ENCODE measurements at places on chromosomes 3 and 15.
A peak's percentile ranks its signal among the peaks of the same experiment; 100 is the strongest.

GRCh38 chr15:73781038-73781925 lies 28.1 kb upstream of the INSYN1 start:
- DNase-seq, result no peak

GRCh38 chr15:61743345-61743909 lies 316.8 kb downstream of the VPS13C start:
- DNase-seq, result no peak

DNA sequence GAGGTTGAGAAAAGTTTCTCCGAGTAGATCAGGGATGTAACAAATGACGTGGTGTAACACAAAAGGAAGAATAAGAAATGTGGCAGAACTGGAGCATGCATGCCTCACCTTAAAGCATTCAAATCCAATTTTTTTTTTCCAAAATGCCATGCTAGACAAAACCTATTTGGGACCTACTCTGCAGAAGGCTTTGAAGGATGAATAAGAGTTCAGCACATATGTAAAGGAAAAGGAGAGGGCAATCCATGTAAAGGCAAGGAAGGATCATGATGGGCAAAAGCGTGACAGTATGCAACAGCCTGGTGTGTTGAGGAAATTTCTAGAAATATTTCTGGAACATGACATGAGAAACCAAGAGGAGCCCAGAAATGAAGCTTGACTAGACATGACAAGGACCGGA lies 116.4 kb downstream of the OXNAD1 start:
- DNase-seq, result no peak

DNA sequence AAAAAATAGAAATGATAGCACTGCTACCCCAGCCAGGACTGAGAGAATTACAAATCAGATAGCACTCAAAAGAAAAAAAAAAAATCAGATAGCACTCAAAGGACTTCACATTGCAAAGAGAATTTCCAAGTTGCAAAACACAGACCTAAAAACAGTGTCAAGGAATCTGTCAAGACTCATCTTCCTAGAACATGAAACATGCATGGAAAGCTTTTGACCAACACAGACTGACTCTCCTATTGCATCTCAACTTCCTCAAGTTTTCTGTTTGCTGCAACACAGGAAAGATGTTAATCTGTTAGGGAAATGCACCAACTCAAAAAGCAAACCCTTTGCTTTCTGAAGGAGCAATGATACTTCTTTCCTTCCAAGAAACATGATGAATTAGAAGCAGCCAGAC lies 42.3 kb downstream of the RAB27A start:
- no peak for DNase-seq

GRCh38 chr3:64109438-64109837 lies 86.1 kb upstream of the PSMD6 start:
- DNase-seq, result no peak

DNA sequence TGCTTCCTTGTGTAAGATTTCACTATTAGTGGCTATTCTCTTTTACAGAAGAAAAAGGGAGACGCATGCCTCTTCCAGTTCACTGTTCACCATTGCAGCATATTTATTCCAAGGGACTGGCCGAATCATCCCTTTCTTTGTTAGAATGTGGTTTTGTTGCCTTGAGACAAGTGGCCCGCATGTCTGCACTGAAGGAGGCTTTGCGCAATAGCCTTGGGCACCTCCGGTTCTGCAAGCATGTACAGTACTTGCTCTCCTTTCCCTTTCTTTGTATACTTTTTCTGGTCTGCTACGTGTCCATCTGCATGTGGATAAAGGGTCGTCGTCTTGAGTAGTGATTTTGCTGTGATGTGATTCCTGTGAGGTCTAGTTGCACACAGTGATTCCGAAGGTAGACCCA lies 43.0 kb downstream of the FLNB start:
- DNase-seq, result peak; percentile 79

DNA sequence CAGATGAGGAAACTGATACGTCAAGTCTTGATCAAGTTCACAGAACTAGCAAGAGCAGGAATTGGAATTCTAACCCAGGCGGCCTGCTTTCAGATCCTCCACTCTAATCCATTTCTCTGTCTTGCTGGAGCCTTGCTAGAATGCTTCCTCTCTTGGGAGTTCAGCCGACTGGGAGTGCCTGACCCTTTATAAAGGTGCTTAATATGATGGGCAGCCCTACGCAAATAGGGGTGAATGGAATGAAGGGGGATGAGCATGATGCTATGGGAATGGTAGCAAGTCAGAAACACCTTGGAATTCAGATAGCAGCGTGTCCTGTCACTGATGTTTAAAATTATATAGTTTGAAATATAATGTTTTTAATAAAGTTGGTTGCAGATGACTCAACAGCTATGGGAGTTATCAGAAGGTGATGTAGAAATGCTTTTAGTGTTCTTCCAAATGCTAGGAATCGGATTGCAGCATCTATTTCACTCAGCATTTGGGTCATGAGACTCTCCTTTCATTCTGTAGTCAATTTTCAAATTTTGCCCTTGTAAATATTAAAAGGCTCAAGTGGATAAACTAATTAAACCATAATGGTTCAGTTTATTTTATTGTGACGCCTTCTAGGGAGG lies 150.7 kb downstream of the FNDC3B start:
- DNase-seq, result no peak

- DNase-seq, result no peak
These were observed 204.4 kb downstream of the RYR3 start for GRCh38 chr15:33515121-33515520.

DNA sequence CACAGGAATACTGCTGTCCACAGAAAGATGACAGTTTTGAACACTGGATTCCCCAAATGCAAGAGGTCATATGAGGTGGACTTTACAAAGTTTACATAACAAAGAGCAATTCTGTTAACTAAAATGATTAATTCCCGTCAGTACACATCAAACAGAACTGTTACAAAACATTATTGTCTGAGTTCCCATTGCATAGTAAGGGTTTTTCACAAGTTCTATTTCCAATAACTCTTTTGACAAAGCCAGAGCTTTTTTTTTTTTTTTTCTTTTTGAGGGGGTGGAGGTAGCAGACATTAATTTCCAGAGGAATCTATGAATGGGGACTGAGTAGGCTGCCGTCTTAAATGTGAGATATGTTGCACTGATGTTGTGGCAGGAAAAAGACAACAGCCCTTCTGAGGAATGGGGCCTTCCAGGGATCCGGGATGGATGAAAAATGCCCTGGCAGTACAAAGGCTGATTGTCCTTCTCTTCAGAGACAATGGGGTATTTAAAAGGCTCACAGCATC lies 178.1 kb upstream of the KBTBD8 start:
- no peak for DNase-seq

DNA sequence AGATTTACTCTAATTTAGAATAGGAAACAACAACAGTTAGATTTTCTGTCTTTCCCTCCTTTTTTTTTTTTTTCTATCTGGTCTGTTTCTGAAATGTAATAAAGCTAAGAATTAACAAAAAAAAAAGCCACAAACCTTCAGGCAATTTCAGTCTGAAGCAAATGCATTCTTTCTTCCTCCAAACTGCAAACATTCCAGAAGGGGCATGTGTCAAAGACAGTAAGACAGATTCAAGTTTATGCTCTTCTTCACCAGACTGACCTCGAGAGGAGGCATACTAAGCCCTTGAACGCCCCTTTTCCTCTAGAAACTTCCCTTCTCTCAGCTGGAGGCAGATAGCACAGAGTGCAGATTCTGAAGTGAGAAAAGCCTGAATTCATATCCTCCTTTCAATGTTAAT lies 654.6 kb upstream of the LMCD1 start:
- DNase-seq, result no peak

DNA sequence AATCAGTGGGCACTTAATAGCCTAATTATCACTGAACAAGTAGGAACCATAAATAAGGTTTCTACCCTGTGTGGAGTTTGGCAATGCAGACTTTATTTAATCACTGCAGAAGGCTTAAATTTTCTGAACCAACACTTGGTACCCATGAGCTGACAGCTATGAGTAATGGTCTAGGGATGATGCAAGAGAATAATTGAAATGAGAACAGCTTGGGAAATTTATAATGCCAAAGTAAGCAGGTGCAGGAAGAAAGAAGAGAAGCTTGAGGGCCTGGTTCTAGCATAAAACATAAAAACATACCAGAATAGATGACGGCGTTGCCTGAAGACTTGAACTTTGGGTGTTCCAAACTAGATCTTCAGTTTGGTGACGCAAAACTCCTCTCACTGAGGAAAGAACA lies 67.0 kb downstream of the IMPG2 start:
- DNase-seq, result no peak

GRCh38 chr3:73656241-73656890 lies 31.6 kb upstream of the PDZRN3 start:
- DNase-seq, result peak; percentile 69

GRCh38 chr15:30953731-30954378 lies 37.6 kb downstream of the MTMR10 start:
- DNase-seq, result peak; percentile 83

- DNase-seq, result no peak
These were observed 309.6 kb upstream of the GOLIM4 start for GRCh38 chr3:168405288-168405687.

DNA sequence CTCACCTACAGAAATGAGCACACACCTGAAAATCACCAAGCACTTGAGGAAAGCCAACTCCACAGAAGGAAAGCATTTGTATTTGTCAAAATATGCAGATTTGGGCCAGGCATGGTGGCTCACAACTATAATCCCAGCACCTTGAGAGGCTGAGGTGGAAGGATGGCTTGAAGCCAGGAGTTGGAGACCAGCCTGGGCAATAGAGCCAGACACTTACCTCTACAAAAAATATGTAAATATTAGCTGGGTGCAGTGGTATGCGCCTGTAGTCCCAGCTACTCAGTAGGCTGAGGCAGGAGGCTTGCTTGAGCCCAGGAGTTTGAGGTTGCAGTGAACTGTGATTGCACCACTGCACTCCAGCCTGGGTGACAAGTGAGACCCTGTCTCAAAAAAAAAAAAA lies 12.3 kb downstream of the RLBP1 start:
- no peak for DNase-seq

DNA sequence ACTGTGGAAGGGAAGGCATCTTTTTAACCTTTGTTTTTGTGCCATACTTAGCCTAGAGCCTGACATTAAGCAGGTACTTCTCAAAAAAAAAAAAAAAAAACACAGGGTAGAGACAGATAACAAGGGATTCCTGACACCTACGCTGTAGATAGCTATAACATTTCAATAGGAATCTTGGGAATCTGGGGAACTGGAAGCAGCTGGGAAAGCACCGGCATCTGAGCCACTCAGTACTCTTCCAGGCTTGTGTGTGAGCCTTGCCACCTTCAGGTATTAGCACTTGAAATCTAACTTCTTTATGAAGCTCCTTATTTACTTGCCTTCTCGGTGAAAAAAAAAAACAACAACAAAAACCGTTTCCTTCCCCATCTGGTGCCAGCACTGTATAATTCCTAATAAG lies 46.8 kb downstream of the PIK3CA start:
- no peak for DNase-seq

DNA sequence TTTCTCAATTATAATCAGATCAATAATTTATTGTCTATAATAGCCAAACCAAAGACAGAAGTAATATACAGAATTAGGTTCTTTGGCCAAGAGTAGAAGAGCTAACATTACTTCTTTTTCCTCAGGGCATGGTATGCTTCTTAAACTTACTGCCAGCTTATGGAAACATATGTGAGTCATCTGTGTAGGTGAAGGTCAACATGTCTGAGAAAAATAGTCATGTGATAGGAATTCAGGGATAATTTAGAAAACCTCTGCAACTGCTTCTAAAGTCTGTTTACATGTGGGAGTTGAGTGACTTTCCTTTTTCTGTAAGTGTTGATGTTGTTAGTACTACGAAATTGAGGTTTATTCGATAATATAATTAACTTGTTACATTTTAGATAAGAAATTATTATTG lies 19.2 kb upstream of the MAP6D1 start:
- no peak for DNase-seq

GRCh38 chr3:65938676-65939075 lies 100.0 kb downstream of the MAGI1 start:
- no peak for DNase-seq

DNA sequence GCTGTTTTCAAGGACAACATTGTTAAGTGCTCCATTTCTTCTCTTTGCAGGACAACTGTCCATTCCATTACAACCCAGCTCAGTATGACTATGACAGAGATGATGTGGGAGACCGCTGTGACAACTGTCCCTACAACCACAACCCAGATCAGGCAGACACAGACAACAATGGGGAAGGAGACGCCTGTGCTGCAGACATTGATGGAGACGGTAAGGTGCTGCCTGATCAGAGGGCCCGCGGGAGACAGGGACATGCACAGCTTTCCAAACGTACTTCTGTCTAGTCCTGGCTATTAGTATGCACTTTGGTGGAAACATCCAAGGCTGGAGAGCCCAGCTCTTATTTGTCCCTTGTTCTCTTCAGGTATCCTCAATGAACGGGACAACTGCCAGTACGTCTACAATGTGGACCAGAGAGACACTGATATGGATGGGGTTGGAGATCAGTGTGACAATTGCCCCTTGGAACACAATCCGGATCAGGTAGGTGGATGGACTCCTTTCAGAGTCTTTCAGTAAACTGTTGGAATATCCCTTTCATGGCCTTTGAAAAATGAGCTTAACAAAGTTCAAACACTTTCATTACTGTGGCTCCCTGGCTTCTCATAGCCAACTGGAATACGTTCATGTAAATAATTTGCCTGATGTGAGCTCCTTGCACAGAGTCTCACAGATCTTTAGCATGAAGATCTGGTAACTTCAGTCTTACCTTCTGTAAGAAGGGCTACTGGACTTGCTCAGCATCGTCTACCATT lies 10.4 kb downstream of the THBS1 start:
- peak; percentile 39 for DNase-seq

DNA sequence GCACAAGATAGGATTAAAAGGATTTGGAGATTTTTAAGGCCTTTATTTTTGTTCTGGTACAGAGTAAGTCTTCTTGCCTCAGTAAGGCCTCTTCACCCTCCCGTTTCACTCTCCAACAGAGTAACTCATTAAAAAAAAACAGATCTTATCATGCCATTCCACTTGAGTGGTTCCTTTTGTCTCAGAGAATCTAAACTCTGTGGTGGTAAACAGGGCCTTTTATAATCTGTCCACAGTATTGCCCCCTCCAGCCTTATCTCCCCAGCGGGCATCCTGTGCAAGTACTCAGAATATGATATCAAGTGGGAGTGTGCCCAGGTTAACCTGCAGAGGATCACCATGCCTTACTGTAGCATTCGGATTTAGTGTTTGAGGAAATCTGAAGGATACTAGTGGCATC lies 20.3 kb upstream of the ATOSA start:
- no peak for DNase-seq

DNA sequence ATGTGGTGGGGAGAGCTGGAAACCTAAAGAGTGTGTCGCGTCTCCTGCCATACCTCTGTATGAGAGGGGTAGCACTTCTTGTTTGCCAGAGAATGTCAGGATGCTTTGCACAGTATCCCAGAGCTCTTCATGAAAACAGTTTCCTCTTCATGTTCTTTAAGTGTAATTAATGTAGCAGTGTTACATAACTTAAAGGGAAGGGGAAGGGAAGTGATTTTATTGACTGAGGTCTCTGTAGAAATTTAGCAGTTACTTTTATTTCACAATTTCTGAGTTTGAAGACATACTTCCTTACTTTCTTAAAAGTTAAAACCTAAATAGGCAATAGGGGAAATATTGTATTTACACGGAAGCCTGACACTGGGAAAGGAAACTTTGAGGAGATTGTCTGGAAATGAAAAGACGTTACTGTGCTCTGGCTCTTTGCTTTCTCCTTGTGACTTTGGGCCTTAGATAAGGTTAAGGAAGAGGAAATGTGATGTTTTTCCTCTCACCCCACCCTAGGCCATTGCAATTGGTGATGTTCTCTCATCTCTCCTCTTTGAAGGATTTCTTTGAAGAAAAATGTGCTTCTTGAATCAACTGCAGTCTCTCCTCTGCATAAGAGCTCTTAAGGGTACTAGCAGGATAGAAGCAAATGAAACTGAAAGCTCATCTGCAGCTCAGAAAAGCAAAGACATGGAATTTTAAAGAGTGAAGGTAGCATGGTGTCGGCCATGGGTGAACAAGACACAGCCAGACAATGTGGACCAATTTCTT lies 6.0 kb downstream of the NXPE3 start:
- DNase-seq, result no peak

All from GM04503 (cell line).